CD4-positive, alpha-beta T cell treated with Interleukin-21 for 1 hour (primary cell): ENCODE measurements at places on chromosomes 7 and 10.

GRCh38 chr7:142603870-142604448 lies 145.3 kb upstream of the PRSS1 start:
- peak; percentile 69 for DNase-seq

DNA sequence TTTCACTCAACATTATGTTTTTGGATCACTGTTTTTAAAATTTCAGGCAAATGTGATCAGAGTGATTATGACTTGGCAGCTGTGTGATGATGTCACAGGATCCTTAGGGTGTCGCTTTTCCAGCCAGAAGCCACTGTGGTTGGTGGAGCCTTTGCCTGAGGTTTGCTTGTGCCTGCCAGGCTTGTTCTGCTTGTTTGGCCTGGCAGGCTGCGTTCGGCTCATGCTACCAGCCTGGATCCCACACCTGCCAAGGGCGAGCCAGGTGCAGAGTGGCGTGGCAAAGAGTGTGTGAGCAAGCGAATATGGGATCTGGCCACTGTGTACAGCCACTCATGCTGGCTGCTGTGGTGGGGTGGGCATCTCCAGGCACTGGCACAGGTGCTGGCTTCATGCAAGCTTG lies 55.7 kb downstream of the ADK start:
- no peak for DNase-seq

GRCh38 chr10:6399231-6399741 lies 180.8 kb downstream of the PRKCQ start:
- DNase-seq: no peak

GRCh38 chr10:110013630-110014293 lies 6.0 kb downstream of the ADD3 start:
- peak; percentile 38 for DNase-seq

DNA sequence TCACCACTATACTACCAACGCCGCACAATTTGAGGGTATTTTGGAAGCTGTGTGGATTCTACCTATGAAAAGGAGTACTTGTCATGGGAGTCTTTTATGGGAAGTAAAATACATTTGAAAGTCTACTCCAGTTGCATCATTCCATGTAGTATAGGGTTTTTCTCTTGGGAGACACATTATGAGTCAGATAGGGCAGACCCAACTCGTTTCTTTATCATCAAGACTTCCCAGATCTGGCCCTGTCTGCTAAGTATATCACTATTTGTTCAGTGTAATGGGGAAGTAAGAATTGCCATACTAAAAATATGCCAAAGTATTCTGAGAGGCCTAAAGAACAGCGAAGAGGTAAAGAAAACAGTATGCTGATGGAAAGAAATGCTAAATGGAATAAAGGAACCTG lies 144.2 kb downstream of the SPAG6 start:
- no peak for DNase-seq

DNA sequence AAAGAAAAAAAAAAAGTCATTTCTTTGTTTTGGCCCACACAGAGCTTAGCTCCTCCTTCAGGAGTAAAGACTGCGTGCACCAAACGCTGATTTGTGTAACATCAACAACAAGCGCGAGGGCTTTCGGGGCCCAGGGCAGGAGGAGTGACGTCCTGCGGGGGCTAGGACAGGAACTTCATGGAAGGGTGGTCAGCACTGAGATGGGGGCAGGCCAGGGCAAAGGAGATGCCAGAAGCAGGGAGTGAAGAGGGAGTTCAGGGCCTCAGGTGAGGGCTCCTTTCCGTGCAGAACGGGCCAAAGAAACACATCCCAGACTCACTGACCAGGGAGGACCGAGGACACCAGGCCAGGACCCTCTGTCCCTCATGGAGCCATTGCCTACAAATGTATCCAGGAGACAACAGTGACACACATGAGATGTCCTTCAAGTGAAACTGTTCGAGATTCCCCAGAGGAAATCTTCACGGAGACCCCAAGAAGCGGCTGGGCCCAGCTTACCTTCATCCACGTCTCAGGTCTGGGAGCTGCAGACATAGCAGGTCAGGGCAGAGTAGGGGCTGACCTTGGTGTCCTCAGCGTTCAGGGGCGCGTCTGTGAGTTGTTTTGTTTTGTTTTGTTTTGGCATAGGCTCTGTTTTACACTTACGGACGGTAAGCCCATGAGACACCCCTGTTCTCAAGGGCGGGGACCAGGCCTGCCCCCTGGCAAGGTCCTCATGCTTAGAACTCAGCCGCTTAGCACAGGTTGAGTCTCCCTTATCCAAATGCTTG lies 30.4 kb upstream of the SHH start:
- DNase-seq: no peak

GRCh38 chr10:49668684-49669083 lies 10.8 kb upstream of the C10orf53 start:
- no peak for DNase-seq

DNA sequence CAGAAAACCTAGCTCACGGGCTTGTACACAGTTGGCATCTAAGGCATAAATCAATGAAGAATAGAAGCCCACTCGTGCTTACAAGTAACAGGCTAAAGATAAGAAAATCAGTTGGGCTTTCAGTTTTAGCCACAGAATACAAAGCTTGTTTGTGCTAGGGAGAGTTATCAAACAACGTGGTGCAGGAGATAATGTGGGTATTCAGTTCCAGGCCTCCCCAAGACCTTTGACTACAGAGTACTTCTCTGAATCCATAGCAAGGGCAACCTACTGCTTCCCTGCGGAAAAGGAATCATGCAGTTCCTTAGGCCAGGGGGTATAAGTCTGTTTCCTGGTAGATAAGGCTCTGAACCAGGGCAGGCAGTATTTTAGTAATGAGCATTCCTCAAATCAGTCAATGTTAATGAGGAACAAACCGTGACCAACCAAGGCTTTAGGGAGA lies 219.5 kb upstream of the CSTF2T start:
- no peak for DNase-seq

- no peak for DNase-seq
Observed at GRCh38 chr7:145959981-145960380, 156.6 kb upstream of the CNTNAP2 start.

- DNase-seq: no peak
Observed at GRCh38 chr7:106543221-106543757, 117.7 kb downstream of the CCDC71L start.

- DNase-seq: no peak
Observed at GRCh38 chr7:76283254-76284159, 19.0 kb upstream of the HSPB1 start.

DNA sequence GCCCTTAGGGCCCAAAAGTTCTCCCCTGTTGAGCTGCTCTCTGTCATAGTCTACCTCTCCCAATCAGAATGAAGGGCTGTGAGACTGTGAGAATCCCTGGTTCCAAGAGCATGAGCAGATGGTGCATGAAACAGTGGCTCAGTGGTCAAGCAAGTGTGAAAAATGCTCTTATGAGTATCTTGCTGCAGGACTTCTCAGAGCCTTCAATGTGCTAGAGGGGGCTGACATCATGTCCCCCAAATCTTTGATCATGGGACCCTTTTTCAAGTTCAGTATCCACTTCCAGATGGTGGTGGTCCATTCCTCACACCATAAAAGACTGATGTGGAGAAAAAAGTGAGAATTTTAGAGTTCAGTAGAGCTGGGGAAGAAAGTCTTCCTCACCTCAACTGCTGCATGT lies 265.3 kb upstream of the HABP2 start:
- no peak for DNase-seq

- DNase-seq: no peak
Observed at GRCh38 chr10:74063256-74063655, 65.3 kb downstream of the VCL start.

DNA sequence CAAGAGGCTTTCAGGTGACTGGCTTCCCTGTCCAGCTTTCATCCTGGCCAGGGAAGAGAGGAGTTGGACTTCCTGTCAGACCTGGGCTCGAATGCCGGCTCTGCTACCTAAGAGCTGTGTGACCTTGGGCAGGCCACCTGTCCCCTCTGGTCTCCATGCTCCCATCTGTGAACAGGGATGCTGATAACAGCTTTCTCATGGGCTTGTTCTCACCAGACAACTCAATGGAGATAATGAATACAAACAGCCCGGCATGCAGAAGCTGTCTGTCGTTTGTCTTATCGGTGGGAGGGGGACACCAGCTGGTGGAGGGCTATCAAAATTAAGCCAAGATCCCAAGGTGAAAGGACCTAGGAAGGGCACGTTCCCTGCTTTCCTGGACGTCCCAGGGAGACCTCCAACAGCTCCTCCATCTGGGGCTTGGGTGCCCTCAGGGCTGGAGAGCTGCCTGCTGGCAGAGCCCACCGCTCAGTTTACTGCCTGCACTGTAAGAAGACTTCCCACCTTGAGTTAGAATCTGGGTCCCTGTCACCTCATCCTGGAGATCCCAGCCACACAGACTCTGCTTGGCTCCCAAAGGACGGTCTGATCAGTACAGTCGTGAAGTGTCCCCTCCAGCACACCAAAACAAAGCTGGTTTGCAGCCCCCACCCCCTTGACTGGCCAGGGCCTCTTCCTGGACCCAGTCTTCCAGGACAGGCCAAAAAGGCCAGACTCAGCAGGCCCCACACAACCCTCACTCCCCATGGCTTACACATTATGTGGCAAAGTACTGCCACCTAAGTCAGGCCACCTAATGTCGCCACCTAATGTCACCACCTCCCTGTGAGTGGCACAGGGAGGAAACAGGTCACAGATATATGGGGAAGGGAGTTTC lies 40.9 kb downstream of the PPIF start:
- DNase-seq: no peak

DNA sequence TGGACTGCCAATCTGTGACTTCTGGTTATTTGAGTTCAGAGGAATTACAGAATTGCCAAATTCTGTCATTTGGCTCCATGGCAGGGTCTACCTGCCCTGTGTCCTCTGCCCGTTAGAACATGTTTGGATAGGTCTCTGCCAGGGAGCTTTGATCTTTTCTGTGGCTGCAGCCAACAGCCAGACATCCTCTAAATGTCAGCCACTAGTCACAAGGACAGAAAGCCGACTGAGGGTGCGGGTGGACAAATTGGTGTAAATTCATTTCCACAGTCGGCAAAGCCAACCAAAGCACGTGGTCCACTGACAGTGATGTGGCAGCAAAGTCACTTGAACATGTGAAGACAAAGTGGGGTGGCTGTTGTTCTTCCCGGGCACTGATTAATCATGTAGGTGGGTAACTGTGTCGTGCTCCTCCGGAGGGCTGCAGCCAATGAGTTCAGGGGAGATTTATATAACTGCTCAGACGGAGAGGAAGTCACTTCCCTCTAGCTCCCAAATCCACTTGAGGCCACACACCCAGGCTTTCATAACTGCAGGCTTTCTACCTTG lies 26.7 kb upstream of the CAMK1D start:
- DNase-seq: no peak

GRCh38 chr7:88046839-88047573 lies 113.0 kb downstream of the ADAM22 start:
- DNase-seq: no peak

DNA sequence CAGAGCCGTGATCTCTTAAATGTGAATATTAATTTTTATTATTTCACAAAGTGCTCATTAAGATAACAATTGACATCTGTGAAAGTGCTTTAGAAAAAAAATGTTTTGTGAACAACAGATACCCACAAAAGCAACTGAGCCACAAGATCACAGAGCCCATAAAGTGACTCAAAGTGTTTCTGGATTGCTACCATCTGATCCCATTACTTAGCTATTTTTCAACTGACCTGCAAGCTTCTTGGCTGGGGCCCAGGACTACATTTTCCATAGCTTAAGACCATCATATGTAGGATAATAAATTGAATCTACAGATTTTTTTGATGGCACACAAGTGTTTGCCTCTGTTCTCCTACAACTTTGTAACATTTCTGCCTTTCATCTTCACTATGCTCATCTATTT lies 674.4 kb downstream of the PHTF2 start:
- no peak for DNase-seq

DNA sequence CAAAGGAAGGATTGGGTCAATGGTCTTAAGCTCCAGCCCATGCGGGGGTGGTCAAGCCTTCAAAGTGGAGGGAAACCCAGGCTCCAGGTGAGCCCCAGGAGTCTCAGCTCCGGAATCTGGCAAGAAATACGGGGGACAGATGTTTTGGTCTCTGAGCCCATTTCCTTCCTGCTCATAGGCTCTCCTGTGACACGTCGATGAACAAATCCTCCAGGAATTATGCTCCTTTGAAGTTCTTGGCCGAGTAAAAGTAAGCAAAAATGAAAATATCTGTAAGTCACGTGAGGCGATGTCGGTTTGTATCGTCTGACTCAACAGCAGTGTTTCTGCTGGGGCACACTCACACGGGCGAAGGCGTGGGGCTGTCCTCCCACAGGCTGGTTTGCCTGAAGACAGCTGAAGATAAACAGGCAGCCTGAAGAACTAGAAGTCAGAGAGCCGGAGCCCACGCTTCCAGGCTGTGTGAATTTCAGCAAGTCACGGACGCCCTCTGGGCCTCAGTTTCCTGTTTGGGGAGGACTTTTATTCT lies 52.6 kb upstream of the SMNDC1 start:
- peak; percentile 68 for DNase-seq

DNA sequence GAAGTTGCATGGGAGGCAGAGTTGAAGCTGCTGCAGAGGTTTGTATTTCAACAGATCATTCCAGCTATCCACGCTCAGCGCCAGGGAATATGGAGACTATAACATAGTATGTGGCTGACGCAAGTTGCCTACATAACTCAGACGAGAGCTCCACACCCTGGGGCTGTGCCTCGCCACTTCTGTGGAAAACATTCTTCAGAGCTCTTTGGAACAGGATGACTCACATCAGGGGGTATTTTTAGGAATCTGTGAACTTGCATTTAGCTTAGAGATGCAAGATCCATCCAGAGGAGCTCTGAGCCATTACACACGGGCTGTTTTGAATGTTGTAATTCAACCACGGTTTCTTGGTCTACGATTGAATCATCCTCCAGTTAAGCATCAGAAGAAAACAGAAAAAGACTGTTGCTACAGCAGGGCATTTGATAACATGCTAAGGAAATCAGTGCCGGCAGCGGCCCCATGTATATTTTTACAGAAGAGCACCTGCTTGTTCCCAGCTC lies 481.5 kb upstream of the AKR1E2 start:
- DNase-seq: no peak

GRCh38 chr10:65620404-65621048 lies 1305.3 kb upstream of the LRRTM3 start:
- DNase-seq: no peak

GRCh38 chr10:2118201-2118600 lies 380.9 kb upstream of the ADARB2 start:
- DNase-seq: no peak

DNA sequence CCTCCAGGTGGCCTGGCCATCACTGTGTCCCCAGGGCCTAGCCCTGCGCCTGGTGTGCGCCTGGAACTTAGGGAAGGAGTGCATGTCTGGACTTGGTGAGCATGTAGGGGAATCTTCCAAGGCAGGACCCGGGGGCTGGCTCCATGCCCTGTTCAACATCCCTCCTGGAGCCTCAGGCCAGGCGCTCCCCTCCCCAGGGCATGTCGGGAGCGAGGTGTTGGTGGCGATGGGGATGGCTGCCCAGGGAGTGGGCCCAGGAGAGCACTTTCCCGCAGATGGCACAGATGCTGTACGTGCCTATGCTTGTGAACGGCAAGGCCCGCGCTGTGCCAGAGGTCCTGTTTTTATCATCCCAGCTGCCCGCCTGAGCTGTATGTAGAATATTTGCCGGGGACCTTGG lies 55.0 kb downstream of the CDH23 start:
- DNase-seq: no peak

- no peak for DNase-seq
Observed at GRCh38 chr7:141103847-141104429, 30.1 kb downstream of the TMEM178B start.
